ENCODE measurements at places on chromosomes 3 and 15. TPM values are rescaled to one million over a fixed set of nuclear protein-coding genes. Genes with fewer than 3 reads are reported as not detected.

Gene SEMA6D
- total RNA-seq, result 19.7 TPM

Gene GREM1
- total RNA-seq, result 0.52 TPM

Gene DUSP7
- total RNA-seq, result 25.2 TPM

Gene HYAL3
- total RNA-seq, result 0.92 TPM

Gene ETFA
- total RNA-seq, result 497 TPM

Gene VPS13C
- total RNA-seq, result 38.6 TPM

Gene UBL7
- 55.1 TPM for total RNA-seq

Gene ZNF621
- 8.6 TPM for total RNA-seq

Gene THSD4
- total RNA-seq, result 80.7 TPM

Gene NMD3
- 64.6 TPM for total RNA-seq

Gene PRRT3
- 0.35 TPM for total RNA-seq

Gene BNC1
- total RNA-seq, result 1.2 TPM

Gene KLF15
- total RNA-seq, result 28.5 TPM

GRCh38 chr3:65330072-65330471 lies 642.3 kb upstream of the ADAMTS9 start:
- DNase-seq, result no peak

DNA sequence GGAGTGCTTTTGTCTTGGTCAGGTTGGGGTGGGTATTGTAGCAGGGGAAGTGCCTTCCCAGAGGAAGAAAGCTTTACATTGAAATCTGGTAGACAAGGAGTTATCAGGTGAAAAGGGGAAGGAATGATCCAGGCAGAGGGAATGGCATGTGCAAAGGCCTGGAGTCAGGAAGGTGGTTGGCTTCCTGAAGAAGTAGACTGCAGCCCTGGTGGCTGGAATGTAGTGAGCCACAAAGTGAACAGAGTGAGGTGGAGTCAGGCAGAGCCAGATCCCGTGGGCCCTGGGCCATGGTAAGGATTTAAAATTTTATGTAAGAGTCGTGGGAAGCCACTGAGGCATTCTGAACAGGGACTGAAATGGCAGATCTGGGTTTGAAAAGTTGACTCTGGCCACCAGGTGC lies 58.3 kb downstream of the RAB11A start:
- DNase-seq, result no peak

- no peak for DNase-seq
Measured at GRCh38 chr3:10351013-10351735, 30.3 kb upstream of the SEC13 start.

GRCh38 chr3:178558637-178559036 lies 22.4 kb downstream of the KCNMB2 start:
- no peak for DNase-seq

GRCh38 chr3:65284546-65284945 lies 596.7 kb upstream of the ADAMTS9 start:
- DNase-seq, result no peak

DNA sequence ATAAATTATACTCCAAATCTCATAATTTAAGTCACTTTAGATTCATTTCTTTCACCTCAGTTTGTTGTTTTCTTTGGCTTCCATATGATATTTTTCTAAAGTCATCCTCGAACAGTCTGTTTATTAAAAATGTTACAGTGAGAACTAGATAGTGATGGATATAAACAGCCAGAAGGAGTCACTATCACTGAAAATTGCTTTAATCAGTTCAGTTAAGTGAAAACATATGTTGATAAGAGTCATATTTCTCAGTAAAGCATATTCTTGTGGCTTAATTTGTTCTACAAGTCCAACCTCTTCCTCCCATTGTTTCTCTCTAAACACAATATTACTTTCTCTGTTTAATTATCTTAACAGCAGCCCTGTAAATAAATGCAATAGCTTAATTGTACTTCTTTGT lies 427.5 kb upstream of the ALCAM start:
- DNase-seq, result no peak

DNA sequence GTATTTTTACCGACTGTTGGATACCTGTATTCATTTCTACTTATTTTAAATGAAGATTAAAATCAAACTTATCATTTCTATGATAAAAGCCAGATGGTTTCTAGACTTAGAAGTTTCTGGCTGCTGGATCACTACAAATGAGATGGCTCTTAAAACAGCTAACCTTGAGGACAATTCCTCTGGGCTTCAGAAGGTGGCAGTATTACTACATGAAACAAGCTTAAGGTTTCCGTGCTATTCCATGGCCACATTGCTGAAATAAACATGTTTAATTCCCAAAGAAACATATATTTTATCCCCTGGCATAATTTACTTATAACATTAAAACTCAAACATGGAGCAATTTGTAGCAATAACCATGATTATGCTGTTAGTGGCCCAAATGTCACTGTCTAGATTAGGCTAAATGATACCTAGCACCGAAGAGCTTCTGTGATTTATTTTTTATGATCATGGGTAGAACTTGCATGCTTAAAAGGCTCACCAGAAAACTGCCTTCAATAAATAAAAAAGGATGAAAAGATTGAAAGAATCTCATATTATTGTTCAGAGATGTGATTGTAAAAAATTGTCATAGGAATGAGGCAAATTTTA lies 204.0 kb upstream of the NANOGP8 start:
- DNase-seq, result no peak

GRCh38 chr3:186381424-186382216 lies 19.6 kb upstream of the DGKG start:
- no peak for DNase-seq

DNA sequence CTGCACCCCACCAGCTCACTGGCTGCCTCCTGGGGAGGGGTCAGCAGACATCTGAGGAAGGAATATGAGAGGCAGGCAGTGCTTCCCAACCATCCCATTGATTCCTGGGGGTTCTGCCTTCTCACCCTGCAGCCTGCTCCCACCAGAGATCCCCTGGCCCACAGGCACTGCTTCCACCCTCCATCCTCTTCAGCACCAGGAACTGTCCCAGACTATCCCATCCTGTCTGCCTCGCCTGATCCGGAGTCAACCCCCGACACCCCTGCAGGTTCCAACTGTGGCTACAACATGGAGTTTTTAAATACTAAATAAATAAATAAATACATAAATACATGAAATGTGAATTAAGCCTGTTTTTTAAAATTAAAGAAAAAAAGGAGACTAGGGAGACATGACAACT lies 43.6 kb downstream of the CACNA2D2 start:
- no peak for DNase-seq

GRCh38 chr15:67820992-67821783 lies 4.1 kb upstream of the SKOR1 start:
- peak; percentile 75 for DNase-seq

GRCh38 chr3:178485756-178486155 lies 50.5 kb upstream of the KCNMB2 start:
- DNase-seq, result no peak

DNA sequence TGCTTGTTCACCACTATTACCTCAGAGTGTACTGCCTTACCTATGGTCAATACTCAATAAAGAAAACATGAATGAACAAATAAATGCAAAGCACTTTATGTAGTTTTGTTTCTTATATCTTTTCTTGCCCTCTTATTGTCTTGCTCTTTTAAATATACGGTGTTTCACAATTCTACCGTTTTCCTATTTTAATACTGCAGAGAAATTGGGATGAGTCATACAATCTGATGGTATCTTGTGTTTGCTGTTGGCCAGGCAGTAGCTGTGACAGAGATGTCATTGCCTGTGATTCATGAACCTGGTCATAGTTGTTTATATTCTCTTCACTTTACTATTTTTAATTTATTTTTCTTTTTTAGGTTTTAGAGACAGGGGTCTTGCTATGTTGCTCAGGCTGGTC lies 48.3 kb downstream of the SERP1 start:
- DNase-seq, result no peak

DNA sequence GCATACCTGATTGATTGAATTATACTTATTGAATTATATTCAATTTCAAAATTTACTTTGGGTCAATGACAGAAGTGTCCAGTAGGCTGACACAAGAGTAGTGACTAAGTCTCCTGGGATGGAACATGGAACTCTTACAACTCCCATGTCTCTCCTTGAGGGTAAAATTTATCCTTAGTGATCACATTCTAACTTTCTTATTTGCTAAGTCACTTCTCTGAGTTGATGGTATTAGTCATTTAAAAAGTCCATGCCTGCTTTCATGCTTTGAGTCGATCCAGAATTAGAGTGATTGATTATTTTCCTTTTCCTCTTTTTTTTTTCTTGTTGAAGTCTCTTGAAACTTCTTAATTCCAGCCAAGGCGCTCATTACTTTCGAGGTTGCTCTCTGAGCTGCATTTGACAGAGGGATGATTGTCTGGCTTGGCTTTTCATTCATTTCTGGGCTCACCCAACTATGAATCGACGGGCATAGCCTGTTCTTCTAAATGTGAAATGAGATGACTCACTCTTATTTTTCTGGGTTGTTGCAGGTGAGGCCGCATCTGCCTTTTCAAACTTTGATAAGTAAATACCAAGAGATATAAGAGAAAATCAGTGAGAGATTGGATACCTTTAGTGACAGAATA lies 34.9 kb downstream of the LRRC3B start:
- DNase-seq, result no peak

DNA sequence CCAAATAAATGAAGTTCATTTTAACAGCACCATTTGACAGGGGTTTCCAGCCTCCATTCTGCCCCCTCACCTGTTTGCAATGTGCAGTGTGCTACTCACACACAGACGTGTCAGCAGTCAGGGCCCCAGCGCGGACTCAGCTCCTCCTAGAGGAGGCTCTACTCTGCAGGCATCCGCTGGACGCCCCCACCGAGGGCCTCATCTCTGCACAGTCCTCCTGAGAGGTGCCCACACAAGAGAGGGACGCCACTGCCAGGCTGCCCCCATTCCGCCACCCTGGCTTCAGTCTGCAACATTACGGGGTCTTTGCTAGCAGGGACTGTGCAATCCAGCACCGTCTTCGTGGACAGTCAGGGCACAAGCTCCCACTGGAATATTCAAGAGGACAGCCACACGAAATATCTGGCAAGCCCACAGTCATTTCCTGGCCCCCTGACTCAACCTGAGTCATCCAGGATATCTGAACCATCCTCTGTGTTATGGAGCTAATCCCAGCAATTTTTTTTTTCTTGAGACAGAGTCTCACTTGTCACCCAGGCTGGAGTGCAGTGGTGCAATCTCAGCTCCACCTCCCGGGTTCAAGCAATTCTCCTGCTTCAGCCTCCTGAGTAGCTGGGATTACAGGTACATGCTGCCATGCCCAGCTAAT lies 255.0 kb downstream of the OCA2 start:
- DNase-seq, result no peak

DNA sequence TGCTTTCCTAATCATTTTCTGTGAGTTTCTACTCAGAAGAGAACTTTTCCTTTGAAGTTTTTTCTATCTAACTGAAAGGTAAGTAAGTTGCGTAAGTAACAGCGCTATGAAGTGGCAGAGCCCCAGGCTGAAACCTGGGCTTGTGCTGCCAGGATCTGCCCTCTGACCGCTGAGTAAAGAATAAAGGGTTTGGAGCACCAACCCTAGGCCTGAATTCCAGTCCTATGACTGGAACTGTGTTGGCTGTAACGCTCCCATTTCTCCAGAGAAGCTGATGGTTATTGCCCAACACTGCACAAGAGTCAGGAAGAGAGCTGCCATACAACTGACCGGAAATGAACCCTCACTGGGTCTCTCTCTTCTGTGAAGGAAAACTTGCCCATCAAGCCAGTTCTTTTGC lies 87.0 kb downstream of the FOXB1 start:
- DNase-seq, result no peak

DNA sequence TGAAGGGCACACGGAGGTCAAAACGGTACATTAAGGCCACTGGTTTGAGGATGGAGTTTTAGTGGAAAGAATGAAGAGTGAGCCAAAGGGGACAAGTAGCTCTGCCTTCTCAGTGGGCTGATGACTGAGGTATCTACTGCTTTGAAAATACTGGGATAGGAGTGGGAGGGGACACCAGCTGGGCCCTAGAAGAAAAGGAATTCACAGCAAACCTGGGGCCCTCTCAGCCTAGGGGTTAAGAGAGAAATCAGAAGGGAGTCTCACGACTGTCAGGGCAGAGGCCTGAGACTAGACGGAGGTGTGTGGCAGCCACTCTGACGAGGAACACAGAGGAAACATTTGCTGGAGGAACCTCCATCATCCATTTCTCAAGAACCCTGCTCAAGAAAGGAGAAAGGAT lies 75.1 kb downstream of the TNIK start:
- no peak for DNase-seq

GRCh38 chr3:146796078-146796477 lies 190.9 kb upstream of the PLSCR5 start:
- DNase-seq, result no peak

DNA sequence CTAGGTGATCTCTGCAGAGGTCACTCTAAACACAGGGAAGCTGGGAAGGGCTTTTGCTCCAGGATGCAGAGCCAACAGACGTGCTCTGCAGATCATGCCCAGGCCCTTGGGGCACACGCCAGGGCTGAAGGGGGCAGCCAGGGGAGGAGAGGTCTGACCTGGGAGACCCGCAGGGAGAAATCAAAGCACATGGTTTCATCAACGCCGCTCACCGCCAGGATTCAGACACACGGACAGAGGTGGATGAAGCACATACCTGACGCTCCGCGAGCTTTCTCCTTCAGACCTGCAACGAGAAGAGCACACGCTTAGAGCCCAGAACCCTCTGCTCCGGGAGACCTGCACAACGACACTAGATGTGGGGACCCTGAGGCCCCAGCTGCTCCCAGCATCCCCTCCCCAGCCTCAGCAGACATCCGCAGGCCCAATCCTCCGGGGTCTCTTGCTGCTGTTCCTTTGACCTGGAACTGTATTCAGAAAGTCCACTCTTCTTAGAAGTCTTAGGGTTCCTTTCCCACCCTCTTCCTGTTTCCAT lies 90.7 kb upstream of the IQSEC1 start:
- DNase-seq, result no peak

DNA sequence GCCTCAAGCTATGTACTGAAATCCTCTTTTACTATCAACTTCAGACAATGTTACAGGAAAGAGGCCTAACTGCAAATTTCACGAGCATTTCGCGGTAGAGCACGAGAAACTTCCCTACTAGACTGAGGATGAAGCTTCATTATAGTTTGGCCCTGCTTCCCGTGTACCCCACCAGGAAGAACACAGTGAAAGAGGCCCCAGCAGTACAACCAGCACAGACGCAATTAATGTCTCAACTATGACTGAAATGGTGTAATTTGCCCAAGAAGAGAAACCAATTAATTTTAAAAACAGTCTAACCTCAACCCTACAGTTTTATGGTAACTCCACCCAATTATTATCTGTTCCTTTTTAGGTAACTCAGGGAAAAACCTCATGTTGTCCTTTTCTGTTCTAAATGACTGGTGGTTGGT lies 12.1 kb downstream of the CHSY1 start:
- DNase-seq, result no peak
